ENCODE measurements at places on chromosomes 3 and 15. TPM values are rescaled to one million over a fixed set of nuclear protein-coding genes. Genes with fewer than 3 reads are reported as not detected.

ILDR1 gene
- 0.52 TPM for total RNA-seq

DNA sequence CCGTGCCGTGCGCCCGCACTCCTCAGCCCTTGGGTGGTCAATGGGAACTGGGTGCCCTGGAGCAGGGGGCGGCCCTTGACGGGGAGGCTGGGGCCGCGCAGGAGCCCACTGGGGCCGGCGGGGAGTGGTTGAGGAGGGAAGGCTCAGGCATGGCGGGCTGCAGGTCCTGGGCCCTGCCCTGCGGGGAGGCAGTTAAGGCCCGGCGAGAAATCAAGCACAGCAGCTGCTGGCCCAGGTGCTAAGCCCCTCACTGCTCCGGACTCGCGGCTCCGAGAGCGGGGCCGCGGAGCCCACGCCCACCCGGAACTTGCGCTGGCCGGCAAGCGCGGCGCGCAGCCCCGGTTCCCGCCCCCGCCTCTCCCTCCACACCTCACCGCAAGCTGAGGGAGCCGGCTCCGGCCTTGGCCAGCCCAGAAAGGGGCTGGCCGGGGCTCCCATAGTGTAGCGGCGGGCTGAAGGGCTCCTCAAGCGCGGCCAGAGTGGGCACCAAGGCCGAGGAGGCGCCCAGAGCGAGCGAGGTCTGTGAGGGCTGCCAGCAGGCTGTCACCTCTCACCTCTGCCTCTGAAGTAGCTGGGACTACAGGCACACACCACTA, 7.8 kb downstream of the GP9 start:
- no peak overlapping the region for H3K4me3 ChIP-seq
- H3K36me3 ChIP-seq = no peaks in the 10 kb centered on the region
- H3K4me1 ChIP-seq = no peaks in the 10 kb centered on the region
- no peaks in the 10 kb centered on the region for H3K27me3 ChIP-seq
- no peak overlapping the region for H3K27ac ChIP-seq
- no peak for DNase-seq

DUOXA1 gene
- total RNA-seq = not detected

CHRFAM7A gene
- total RNA-seq = not detected

DNA sequence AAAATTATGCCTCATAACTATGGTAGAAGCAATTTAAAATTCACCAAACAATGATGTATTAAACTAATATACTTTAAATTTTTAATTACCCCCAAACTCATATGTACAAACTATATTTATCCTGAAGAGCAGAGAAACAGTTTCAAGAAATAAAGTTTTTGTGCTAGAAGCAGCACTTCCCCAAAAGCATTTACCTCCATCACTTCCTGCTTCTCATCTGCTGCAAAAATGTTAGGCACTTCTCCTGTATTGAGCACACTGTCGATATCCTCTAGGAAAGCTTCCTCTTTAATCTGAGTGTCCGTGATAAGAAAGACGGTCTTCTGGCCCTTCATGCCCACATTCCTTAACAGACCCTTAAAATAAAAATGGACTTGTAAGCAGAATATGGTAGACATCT, 101.5 kb upstream of the ASB14 start:
- DNase-seq = peak; percentile 47
- H3K4me3 ChIP-seq = no peak overlapping the region
- H3K27ac ChIP-seq = no peak overlapping the region
- H3K27me3 ChIP-seq = peaks cover 3% of the 10 kb centered on the region

DNA sequence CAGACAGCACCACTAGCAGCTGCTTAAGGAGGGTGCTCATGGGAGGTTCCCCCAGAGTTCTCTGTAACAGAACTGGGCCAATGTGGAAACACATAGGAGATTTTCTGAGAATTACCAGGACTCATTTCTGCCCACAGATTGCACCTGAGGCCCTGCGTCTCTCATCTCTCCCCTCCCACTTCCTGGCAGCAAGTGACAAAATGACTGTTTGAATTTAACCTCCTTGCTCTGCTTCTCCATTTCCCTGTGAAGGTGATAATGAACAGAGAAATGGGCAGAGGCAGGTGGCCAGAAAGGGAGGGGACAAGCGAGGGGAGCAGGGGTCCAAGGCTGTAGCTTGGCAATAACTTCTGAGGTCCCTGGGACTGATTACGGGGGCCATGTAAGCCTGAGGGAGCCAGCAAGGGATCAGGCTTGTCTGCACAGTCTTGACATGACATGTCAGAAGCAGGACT, 8.0 kb downstream of the EPHB1 start:
- no peak overlapping the region for H3K4me3 ChIP-seq
- no peak for DNase-seq
- H3K4me1 ChIP-seq = peaks cover 13% of the 10 kb centered on the region
- H3K27ac ChIP-seq = no peak overlapping the region
- no peaks in the 10 kb centered on the region for H3K27me3 ChIP-seq

DNA sequence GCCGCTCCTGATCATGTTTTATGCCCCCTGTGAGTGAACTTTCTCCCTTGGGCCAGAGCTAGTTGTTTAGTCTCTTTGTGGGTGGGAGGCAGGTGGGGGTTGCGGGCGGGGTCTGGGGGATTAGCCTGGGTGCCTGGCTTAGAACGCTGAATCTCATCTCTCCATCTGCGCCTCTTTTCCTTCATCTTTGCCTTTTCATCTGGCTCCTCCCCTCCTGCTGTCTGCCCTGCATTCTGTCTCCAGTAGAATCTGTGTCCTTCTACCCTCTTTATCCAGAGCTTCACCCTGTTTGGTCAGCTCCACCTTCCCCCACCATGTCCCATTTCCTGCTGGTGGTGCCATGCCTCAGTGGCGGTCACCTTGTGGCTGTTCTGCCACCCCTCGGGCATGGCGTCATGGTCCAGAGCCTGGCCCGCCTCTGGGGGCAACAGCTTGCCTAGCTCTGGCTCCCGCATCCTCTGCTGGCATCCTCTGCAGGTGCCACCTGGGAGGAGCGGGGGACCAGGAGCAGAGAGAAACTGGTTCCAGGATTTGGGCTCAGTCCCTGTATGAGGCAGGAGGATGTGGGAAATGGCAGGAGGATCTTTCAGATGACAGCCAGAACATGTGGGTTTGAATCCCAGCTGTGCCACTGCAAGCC, 44.3 kb downstream of the PDIA5 start:
- H3K27me3 ChIP-seq = no peaks in the 10 kb centered on the region
- no peak for DNase-seq
- peaks cover 5% of the 10 kb centered on the region for H3K4me1 ChIP-seq
- no peaks in the 10 kb centered on the region for H3K36me3 ChIP-seq
- H3K27ac ChIP-seq = no peak overlapping the region
- H3K4me3 ChIP-seq = no peak overlapping the region

SI gene
- not detected for total RNA-seq

DYNLT2B gene
- total RNA-seq = 9.6 TPM

DNA sequence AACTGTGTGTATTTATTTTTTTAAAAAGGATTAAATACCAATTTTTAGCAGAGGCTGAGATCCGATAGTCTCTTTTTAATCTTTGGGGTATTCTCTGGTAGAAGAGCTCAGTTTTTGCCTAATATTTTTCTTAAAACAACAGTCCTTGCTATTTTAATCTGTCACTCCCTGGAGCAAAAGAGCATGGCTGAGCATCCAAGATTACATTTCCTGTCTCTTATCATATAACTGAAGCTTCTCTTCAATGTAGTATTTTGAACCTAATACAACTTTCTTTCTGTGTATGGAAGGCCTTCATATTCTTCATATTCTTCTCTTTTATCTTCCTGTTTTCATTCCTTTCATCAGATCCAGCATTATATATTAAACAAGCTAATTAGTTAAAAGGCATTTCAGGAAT, 293.7 kb downstream of the NSUN3 start:
- DNase-seq = no peak
- no peak overlapping the region for H3K27ac ChIP-seq
- H3K4me3 ChIP-seq = no peak overlapping the region
- H3K36me3 ChIP-seq = no peaks in the 10 kb centered on the region
- no peaks in the 10 kb centered on the region for H3K27me3 ChIP-seq

BTBD1 gene
- total RNA-seq = 140 TPM

ZNF662 gene
- total RNA-seq = not detected

- no peaks in the 10 kb centered on the region for H3K27me3 ChIP-seq
- no peaks in the 10 kb centered on the region for H3K4me1 ChIP-seq
- no peaks in the 10 kb centered on the region for H3K36me3 ChIP-seq
- H3K4me3 ChIP-seq = no peak overlapping the region
Measured at GRCh38 chr15:31799715-31800321, 230.5 kb upstream of the CHRNA7 start.

- H3K27me3 ChIP-seq = no peaks in the 10 kb centered on the region
- no peak for DNase-seq
- no peak overlapping the region for H3K4me3 ChIP-seq
- no peaks in the 10 kb centered on the region for H3K36me3 ChIP-seq
Measured at GRCh38 chr3:155065537-155065936, 14.6 kb upstream of the MME start.

Measured in Karpas-422 (cell line).